ENCODE measurements at places on chromosomes 16 and 17.

DNA sequence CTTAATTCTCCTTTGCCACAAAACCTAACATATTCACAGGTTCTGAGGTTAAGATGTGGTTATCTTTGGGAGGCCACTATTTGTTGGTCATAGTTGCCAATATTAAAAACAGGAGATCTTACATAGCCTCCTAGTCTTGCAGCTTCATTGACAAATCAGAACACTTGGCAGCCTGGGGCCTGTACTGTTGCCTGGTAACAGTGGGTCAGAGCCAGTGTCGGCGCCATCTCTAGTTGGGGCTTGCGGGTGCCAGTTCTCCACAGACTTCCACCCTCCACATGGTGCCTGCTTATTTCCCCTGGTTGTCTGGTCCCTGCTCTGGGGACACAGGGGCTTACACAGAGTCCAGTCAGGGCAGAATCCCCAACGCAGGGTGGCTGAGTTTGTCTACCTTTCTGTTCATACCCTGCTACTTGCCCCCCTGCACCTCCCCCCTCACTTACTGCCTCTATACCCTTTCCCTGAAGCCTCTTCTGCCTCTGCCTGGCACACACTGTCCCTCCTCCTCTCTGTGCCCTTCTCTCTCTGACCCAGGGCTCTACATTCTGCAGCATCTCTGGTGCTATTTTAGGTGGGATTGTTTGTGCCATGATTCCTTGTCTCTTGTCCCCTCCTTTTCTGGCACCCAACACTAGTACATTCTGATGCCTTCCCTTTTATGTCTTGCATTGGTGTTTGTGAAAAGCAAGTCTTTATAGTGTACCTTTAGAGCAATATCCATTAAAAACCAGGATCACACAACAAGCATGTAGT, 13.4 kb downstream of the EPN2 start:
- DNase-seq: no peak

DNA sequence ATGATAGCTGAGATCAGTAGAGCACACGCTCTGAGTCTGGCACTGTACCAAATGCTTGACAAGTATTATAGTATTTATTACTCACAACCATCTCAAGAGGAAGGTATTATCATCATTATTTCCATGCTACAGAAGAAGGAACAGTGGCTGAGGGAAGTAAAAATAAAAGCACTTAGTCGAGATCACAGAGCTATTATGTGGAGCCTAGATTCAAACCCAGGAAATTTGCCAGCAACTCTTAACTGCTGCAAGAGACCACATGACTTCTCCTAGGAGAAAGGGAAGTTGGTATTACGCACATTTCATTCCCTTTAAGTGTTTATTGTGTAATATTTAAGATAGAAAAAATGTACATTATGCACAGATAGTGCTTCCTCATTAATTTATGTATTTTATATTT, 1.0 kb upstream of the RHOT1 start:
- DNase-seq: peak; percentile 92

- no peak for DNase-seq
Measured at GRCh38 chr17:33582661-33583060, 289.6 kb upstream of the ASIC2 start.

GRCh38 chr17:32739722-32740121, 137.2 kb downstream of the MYO1D start:
- no peak for DNase-seq

DNA sequence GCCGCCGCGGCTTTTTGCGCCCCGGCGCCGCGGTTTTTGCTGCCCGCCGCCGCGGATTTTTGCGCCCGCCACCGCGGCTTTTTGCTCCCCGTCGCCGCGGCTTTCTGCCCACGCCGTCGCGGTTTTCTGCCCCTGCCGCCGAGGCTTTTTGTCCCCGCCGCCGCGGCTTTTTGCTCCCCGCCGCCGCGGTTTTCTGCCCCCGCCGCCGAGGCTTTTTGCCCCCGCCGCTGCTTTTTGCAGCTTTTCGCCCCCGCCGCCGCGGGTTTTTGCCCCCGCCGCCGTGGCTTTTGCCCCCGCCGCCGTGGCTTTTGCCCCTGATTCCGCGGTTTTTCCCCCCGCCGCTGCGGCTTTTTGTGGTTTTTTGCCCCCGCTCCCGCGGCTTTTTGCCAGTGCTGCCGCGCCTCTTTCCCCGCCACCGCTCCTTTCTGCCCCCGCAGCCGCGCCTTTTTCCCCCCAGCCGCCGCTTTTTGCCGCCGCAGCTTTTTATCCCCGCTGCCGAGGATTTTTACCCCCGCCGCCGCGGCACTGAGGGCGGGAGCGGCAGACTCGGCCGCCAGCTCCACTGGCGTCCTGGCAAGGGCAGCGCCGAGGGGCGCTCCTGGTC, 518.6 kb upstream of the WSB1 start:
- no peak for DNase-seq

DNA sequence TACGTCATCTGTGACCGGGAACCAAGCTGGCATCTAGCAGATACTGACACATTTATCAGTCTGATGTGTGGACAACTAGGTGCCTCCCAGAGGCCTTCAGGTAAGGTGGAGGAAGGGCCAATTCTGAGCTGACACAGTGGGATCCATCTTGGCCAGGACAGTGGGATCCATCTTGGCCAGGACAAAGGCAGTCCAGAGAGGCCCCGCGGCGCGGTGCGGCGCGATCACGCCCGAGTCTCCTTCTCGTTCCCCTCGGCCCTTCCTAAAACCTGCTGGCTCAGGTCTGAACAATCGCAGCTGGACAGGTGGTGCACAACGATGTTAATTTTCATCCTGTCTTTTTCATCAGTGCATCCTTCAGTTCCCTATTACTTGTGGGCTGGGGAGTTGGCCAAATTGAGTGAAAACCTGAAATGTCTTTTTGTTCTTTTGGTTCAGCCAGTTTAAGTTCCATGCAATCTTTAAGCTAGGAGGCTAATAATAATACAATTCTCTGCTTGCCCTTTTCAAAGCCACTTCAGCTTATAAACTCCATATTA, 486 bp upstream of the WSB1 start:
- peak; percentile 60 for DNase-seq

DNA sequence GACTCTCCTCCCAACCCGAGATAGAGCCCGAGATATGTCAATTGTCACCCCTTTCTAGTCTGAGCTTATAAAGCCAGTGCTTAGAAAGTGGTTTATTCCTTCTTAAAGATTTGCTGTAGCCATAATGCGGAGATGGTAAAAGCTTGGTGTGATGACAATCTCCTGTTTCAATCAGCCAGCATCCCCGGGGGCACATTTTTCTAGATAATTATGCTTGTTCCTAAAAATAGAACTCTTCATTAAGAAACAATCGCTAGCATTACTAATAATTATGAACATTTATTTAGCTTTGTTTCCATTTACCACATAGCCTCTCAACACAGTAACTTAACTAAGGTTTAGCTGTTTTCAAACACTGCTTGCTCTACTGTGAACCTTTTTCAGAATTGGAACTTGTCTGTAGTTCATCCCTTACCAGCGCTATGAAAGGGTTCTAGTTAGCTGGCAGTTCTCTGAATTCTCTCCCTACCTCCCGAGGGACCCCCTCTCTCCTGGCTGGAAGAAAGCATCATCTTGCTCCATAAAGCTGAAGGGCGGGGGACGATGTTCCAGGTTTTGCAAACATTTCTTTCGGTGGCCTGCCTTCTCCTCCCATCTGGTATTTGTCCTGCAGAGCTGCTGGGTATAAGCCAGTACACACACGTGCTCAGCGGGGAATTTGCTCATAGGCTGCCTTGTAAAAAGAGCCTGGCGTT, 922 bp upstream of the MRPL58 start:
- DNase-seq: no peak

GRCh38 chr17:65677932-65678331, 116.5 kb upstream of the AXIN2 start:
- no peak for DNase-seq

- no peak for DNase-seq
Measured at GRCh38 chr16:73365016-73365551, 317.2 kb upstream of the ZFHX3 start.

All from OCI-M1 (cell line).